ENCODE measurements at places on chromosomes 2 and 18. TPM values are rescaled to one million over a fixed set of nuclear protein-coding genes. Genes with fewer than 3 reads are reported as not detected.

The ZAP70 gene
- not detected for total RNA-seq

The FNDC4 gene
- 10.4 TPM for total RNA-seq

The NTSR2 gene
- total RNA-seq: not detected

The SP140 gene
- 0.39 TPM for total RNA-seq

The GALR1 gene
- not detected for total RNA-seq

The PAX8 gene
- total RNA-seq: 1.9 TPM

The PPIL3 gene
- 41.5 TPM for total RNA-seq

The CMPK2 gene
- total RNA-seq: 4.7 TPM

The GPN1 gene
- 20.7 TPM for total RNA-seq

The C18orf54 gene
- total RNA-seq: 4.5 TPM

The VWC2L gene
- not detected for total RNA-seq

The MEP1B gene
- not detected for total RNA-seq

The TTN gene
- under 0.01 TPM for total RNA-seq

The MYO3B gene
- not detected for total RNA-seq

The TCF23 gene
- total RNA-seq: not detected

The TUBB8B gene
- not detected for total RNA-seq

The AKAIN1 gene
- not detected for total RNA-seq

The KATNAL2 gene
- total RNA-seq: 0.65 TPM

The DUSP2 gene
- 0.40 TPM for total RNA-seq

The PDK1 gene
- total RNA-seq: 62.9 TPM

The TCF7L1 gene
- total RNA-seq: 1.4 TPM

The PDE11A gene
- total RNA-seq: not detected

The ALPG gene
- total RNA-seq: not detected

The GBX2 gene
- 0.78 TPM for total RNA-seq

The NDUFV2 gene
- total RNA-seq: 147 TPM

The GRB14 gene
- total RNA-seq: not detected

The CAD gene
- total RNA-seq: 22.5 TPM

The CXCR2 gene
- 0.24 TPM for total RNA-seq

The COL4A3 gene
- total RNA-seq: 0.48 TPM

The TSPYL6 gene
- not detected for total RNA-seq

The REG3A gene
- total RNA-seq: not detected

The DQX1 gene
- total RNA-seq: not detected

The LYPD6B gene
- total RNA-seq: 0.13 TPM

The RAPGEF4 gene
- 0.13 TPM for total RNA-seq

The HOXD13 gene
- total RNA-seq: not detected

The TRABD2A gene
- 5.3 TPM for total RNA-seq

The SP5 gene
- total RNA-seq: not detected

The SERPINB7 gene
- not detected for total RNA-seq

The COQ10B gene
- total RNA-seq: 23.4 TPM

The DSC3 gene
- 1.4 TPM for total RNA-seq

The RSAD2 gene
- total RNA-seq: not detected

The CFAP210 gene
- total RNA-seq: not detected

The ASB18 gene
- not detected for total RNA-seq

The GPATCH11 gene
- total RNA-seq: 6.9 TPM

The CCDC102B gene
- 18.3 TPM for total RNA-seq

The DSG1 gene
- not detected for total RNA-seq

The FEV gene
- not detected for total RNA-seq

The SLC16A14 gene
- total RNA-seq: 1.2 TPM

The C2orf15 gene
- total RNA-seq: not detected

The MMADHC gene
- 137 TPM for total RNA-seq

The CXXC1 gene
- 39.3 TPM for total RNA-seq

The SH2D6 gene
- not detected for total RNA-seq

The MYOM1 gene
- 0.13 TPM for total RNA-seq

The PGAP1 gene
- total RNA-seq: 16.4 TPM

The CD302 gene
- 11.5 TPM for total RNA-seq

The SCYGR4 gene
- not detected for total RNA-seq
